ENCODE measurements at places on chromosomes 5 and 9.

GRCh38 chr5:112239996-112240395 is 179.1 kb downstream of the EPB41L4A start:
- DNase-seq = no peak

DNA sequence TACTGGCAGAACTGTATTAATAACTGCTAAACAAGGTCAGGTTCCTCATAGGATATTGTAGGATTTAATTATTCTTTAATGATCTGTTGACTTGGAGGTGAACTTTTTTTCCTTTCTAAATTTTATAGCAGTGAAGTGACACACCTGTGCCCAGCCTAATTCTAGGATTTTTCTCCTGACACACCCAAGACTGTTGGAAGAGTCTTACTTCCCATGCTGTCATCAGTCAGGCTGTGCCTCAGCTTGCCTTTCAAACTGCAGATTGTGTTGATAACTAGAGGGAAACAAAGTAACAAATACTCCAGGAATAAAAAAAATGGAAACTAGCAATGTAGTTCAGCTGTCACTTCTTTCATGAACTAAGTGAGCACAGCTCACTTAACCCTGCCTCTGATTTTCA is 22.0 kb downstream of the OTULIN start:
- DNase-seq = no peak

DNA sequence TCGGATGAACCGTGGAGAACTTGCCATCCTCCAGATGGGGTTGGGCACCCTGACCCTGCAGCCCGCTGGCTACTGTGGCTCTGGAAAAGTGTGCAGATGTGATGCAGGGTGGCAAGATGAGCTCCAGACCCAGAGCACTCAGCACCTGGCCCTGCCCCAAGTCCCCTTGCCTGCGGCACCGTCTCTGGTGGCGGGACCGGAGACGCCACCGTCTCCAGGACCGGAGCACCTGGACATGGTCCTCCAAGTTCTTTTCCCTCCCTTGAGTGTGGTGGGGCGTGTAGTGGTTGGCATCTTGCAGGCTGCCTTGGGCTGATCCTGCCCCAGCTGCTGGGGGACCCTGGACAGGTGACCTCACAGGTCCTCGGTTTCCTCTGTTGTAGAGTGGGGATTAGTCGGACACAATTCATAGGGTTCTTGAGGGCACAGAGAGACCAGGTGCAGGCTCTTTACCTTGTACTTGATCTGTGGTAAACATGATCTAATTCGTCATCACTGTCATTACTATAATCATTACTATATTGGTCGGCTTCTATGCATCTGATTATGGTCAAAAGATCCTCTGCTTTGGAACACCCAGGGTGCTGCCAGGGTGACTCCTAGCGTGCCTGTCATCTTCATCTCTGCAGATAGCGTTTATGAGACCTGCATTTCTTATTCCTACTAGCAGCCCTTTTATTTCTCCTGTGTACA is 83.5 kb downstream of the COL5A1 start:
- DNase-seq = no peak

DNA sequence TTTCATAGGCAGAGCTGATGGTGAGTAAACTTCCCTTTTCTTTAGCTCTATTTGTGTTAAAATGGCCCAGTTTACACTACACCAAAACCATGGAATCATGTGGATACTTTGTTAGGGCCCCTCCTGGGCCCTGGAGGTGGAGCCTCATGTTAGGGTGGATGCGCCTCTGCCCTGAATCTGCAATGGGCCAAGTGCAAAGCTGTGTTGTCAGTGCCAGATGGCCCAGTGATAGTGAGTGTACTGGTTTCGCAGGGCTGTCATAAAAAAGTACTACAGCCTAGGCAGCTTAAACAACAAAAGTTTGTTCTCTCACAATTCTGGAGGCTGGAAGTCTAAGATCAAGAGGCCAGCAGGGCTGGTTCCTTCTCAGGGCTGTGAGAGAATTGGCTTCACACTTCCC is 64.8 kb downstream of the HSPA4 start:
- no peak for DNase-seq

- no peak for DNase-seq
Observed at GRCh38 chr9:99588299-99588698, 233.4 kb upstream of the NR4A3 start.

DNA sequence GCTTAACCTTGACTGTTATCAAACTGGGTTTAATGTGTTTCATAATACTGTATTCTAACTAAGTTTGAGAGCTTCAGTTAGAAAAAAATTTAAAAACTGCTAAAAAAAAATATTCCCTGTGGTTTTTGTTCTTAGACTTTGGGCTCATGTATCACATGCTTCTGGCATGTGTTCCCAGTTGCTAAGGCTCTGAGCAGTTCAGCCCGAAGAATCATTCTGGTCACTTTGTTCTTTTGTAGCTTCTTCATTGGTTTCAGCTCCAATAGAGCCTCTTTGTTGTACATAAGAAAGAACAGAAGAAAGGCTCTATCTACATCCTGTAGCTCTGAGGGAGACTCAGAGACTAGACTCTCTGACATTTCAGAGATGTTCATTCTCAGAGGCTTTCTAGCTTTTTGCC is 25.6 kb downstream of the KCNN2 start:
- DNase-seq = no peak

DNA sequence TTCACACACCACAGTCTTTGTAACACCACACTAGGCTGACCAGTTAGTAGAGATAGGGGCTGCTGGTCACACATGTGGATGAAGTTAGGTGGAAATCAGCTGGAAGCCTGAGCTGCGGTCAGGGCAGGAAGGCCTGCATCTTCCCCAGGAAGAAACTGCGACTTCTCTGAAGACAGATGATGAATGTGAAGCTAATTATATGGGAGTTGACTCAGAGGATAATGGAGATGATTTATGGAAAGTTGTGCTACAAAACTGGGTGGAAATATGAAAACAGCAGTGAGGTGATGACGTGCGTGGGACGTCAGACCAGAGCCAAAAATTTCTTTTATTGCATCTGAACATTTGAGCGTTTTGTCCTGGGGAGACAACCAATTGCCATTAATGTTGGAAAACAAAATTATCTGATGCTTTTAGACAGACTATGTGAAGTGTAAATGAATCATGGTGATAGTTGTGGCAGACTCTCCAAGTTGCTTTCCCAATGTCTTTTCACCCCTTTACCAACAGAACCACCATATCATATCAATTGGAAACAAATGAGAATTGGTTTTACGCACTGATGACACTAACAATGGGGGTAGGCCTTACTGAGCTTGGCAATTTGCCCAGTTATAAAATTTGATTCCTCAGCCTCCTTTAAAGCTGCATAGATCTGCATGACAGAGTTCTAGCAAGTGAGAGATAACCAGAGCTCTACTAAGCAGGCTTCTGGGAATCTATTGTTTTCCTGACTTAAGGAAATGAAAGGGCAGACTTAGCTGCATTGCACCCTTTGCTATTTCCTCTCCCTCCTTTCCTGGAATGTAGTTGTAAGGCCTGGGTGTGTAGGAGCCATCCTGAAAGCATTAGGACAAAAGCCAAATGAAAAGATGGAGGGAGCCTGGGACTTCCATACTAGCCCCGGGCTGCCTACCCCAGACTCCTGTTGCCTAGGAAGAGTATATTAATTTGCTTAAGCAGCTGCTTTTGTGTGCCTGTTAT is 84.0 kb downstream of the RAB3C start:
- peak; percentile 40 for DNase-seq

DNA sequence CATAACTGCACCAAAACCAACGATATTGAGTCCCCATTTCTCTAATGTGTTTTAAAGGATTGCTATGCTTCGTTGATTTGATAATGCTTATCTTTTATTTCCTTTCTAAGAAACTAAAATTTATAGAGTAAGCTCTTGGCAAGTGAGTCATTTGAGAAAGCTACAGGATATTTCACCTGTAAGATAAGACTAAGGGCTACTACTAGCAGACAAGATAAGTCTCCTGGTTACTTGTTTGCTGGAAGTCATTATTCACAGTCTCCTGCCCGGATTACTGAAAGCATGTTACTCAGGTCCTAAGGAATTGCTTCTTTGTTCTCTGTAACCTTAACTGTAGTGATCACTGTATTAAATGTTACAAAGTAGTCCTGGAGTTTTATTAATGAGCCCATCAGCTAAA is 315.9 kb upstream of the RASA1 start:
- no peak for DNase-seq

DNA sequence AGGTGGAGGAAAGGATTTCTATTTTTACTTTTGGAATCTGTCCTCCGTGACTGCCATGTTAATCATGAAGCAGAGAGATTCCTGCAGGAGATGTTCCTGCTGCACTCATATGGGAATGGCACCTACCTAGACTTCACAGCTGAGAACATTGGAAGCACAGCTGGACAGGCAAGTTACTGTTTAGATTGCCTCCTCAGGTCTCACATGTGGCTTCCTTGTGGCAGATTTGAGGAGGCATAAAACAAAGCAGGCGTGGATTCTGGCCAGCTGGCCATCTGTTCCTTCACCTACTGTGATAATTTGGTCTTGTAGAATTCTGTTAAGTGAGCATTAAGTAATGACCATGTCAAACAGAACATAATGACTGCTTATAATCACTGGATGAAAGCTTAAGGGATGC is 193.4 kb downstream of the EDIL3 start:
- no peak for DNase-seq
